ENCODE measurements at places on chromosomes 5 and 9.

GRCh38 chr9:93226819-93227218, 42.9 kb downstream of the WNK2 start:
- no peak for DNase-seq

DNA sequence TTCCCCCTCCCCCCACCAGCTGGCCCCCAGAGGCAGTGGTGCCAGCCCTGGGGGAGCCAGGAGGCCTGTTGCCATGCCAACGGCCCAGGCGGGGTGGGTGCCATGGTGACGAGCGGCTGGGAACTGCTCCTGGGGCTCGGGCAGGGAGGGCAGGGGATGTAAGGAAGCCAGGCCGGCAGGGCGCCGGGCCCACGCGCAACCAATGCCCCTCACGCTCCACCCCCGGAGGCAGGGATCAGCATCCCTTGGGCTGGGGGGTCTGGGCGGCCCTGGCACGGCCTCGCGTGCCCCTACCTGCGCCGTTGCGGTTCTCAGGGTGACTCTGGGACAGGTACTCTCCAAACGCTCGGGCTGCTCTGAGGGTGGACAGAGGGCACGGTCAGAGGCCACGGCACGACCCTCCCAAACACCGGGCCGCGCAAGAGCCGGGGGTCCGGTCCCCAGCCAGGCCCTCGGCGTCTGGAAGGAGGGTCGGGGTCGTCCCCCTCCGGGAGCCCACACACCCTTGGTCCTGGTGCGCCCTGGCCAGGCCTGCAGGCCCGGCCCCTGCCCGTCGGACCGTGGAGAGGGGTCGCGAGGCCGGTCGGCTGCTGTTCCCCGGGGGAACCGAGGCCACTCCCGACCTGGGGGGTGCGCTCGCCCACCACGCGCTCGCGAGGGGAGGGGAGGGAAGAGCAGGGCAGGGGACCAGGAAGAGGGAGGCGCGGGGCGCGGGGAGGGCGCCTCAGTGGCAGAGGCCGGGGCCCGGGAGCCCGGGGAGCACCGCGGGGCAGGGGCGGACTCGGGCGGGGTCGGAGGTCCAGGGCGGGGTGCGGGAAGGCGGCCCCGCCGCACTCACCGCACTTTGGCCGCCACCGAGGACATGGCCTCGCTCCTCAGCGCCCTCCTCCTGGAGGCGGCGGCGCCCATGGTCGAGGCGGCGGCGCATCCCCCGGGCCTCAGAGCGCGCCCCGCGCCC, 661 bp downstream of the NSMF start:
- no peak for DNase-seq

DNA sequence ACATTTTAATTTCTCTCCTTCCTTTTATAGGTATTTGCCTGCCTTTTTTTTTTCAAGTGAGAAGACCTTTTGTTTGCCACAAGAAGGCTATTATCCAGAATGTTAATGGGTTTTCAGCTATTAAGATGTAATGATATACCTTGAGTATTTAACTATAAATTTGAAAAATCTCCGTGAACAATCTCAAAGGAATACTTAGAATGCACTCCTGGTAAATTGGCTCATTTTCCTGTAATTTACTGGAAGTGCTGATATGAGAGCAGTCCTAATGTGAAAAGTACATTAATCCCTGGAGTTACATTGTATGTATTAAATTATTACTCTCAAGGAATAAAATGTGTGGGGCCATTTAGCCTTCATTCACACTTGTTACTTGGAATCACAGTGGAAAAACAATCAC, 32.4 kb downstream of the AOPEP start:
- no peak for DNase-seq

DNA sequence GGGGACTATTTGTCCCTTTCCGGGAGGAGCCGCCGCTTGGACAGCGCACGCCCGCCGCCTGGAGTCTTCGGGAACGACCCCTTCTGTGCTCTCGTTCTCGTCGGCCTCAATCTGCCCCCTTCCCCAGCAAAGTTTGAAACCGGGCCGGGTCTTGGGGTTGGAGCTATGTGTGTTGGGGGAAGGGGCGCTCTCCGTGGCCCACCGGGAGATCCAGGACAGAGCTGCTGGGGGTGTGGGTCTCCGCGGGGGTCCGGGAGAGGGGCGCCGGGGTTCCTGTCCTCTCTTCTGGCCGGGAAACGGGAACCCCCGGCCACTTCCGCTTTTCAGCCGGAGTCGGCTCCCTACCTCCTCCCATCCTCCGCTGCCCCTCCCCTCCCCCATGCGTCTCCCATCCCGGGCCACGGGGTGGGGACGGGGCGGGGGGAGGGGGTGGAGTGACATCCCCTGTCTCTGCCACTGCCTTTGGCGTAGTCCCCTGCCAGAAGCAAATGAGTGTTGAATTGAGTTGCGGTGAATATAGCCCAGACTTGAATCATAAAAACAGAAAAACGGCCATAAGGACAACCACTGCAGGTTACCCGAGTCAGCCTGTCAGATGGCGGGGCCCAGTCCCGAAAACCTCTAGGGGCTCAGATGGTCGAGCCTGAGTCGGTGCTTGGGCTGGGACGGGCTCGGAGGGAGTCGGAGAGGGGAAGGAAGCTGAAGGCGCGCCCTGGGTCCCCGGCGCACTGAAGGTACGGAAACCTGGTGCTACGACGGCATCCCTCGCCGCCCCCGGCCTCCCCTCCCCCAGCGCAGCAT, 1.1 kb downstream of the CPLX2 start:
- no peak for DNase-seq

DNA sequence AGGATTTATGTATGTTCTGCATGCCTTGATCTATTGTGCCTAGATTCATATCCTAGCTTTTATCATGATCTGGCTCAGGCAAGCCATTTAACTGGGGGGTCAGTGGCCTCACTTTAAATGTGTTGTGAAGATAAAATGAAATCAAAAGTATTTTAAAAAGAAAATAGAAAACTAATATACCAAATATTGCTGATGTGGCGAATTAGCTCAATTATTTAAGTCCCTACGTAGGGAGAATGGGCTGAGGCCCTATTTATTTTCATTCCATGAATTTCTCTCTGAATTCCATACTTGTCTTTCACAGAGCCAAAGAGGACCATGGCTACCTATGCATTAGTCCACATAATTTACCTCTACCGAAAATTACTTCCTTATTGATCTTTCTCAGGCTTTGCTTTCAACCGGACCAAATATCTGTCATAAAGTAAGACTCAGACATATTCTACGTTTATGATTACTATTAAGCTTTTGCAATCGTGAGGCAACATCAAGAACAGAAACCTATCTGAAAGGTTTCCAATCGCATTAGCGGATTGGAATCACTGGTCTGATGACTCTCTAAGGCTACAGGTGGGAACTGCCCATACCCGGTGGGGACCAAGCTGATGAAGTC, 1.7 kb downstream of the MBLAC2 start:
- DNase-seq: no peak

- DNase-seq: no peak
These were observed 81.3 kb upstream of the TMEM171 start for GRCh38 chr5:73039082-73039481.

Data from fibroblast of skin of left quadriceps (primary cell).